ENCODE measurements at places on chromosomes 2 and 18. TPM values are rescaled to one million over a fixed set of nuclear protein-coding genes. Genes with fewer than 3 reads are reported as not detected.

LRRTM4 gene
- 55.2 TPM for total RNA-seq

- peak; percentile 55 for DNase-seq
These were observed 3.3 kb downstream of the BOK start for GRCh38 chr2:241561832-241562231.

RIT2 gene
- total RNA-seq: 30.1 TPM

IL36B gene
- total RNA-seq: not detected

GRCh38 chr2:206700156-206700555 lies 18.0 kb downstream of the DYTN start:
- DNase-seq: no peak

DNA sequence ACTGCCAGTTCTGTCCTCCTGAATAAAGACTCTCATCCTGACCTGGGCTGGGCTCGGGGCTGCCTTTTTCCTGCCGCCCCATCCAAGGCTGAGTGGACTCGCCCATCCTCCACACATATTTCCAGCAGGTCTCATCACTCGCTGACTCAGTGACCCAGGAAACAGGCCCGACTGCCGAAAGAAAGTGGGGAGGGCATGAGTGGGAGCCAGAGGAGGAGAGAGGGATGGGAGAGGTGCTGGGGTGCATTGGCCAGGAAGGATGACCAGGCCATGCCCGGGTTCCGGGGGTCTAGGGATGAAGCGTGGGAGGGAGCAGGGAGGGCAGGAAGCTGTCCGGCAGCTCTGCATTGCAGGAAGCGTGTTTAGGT lies 66.7 kb downstream of the TWIST2 start:
- no peak for DNase-seq

DNA sequence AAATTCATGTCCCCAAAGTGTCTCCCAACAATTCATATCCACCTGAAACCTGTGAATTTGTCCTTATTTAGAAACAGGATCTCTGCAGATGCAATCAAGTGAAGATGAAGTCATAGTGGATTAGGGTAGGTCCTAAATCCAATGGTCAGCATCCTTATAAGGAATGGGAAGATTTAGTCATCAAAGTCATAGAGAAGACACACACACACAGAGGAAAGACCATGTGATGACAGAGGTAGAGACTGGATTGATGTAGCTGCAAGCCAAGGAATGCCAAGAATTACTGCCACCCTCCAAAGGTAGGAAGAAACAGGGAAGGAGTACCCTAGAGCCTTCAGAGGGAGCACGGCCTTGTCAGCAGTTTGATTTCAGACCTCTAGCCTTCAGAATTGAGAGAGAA lies 17.7 kb downstream of the ADD2 start:
- DNase-seq: no peak

GRCh38 chr18:63422864-63423304 lies 608 bp upstream of the VPS4B start:
- DNase-seq: no peak

All from dorsolateral prefrontal cortex (tissue), 122 donors.